Thoracic aorta (tissue), 2 donors: ENCODE measurements at places on chromosomes 13 and 19. TPM values are rescaled to one million over a fixed set of nuclear protein-coding genes. Genes with fewer than 3 reads are reported as not detected.

The CA11 gene
- total RNA-seq, result 4.6 TPM

The AMER2 gene
- not detected for total RNA-seq

GRCh38 chr19:40802300-40803169 lies 3.5 kb downstream of the EGLN2 start:
- peaks cover 3% of the 10 kb centered on the region for H3K36me3 ChIP-seq
- no peak for DNase-seq
- no peaks in the 10 kb centered on the region for H3K27me3 ChIP-seq
- peak overlapping the region; percentile 91 for H3K4me3 ChIP-seq
- H3K4me1 ChIP-seq, result peaks cover 83% of the 10 kb centered on the region

DNA sequence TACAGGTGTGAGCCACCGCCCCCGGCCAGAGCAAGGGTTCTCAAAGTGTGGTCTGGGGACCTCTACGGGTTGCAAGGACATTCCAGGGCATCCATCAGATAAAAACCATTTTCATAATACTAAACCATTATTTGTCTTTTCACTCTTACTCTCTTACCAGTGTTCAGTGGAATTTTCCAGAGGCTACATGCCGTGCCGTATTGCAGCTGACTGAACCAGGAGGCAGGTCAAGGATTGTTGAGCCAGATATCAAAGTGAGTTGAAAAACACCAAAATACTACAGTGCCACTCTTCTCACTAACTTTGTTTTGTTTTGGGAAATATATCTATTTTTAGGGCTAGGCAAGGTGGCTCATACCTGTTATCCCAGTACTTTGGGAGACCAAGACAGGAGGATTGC lies 7.2 kb upstream of the PNMA8B start:
- no peaks in the 10 kb centered on the region for H3K36me3 ChIP-seq
- DNase-seq, result no peak
- no peak overlapping the region for H3K27ac ChIP-seq

- H3K4me1 ChIP-seq, result no peaks in the 10 kb centered on the region
- no peak overlapping the region for H3K27ac ChIP-seq
- H3K27me3 ChIP-seq, result no peaks in the 10 kb centered on the region
- no peak overlapping the region for H3K4me3 ChIP-seq
- no peak for DNase-seq
- no peaks in the 10 kb centered on the region for H3K36me3 ChIP-seq
Measured at GRCh38 chr13:61029064-61029463, 386.6 kb downstream of the PCDH20 start.

The B3GNT8 gene
- 4.2 TPM for total RNA-seq
